ENCODE measurements at places on chromosomes 1 and 21. TPM values are rescaled to one million over a fixed set of nuclear protein-coding genes. Genes with fewer than 3 reads are reported as not detected.
A peak's percentile ranks its signal among the peaks of the same experiment; 100 is the strongest.

DNA sequence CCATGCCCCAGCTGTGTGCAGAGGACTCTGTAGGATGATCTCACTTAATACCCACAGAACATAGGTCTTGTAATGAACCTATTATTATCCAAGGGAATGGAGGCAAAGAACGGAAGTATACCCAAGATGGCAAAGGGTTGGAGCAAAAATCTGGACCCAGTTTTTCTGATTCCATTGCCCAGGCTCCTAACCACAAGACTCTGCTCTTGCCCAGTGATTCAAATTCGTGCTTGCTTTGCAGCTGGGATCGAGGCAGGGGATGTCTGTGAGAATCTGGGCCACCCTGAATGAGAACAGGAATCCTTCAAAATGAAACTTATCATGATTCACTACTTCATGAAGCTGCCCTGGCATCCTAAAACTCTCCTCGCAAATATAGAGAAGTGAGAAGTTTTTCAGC lies 97.5 kb upstream of the KCNJ6 start:
- ATAC-seq = no peak

DNA sequence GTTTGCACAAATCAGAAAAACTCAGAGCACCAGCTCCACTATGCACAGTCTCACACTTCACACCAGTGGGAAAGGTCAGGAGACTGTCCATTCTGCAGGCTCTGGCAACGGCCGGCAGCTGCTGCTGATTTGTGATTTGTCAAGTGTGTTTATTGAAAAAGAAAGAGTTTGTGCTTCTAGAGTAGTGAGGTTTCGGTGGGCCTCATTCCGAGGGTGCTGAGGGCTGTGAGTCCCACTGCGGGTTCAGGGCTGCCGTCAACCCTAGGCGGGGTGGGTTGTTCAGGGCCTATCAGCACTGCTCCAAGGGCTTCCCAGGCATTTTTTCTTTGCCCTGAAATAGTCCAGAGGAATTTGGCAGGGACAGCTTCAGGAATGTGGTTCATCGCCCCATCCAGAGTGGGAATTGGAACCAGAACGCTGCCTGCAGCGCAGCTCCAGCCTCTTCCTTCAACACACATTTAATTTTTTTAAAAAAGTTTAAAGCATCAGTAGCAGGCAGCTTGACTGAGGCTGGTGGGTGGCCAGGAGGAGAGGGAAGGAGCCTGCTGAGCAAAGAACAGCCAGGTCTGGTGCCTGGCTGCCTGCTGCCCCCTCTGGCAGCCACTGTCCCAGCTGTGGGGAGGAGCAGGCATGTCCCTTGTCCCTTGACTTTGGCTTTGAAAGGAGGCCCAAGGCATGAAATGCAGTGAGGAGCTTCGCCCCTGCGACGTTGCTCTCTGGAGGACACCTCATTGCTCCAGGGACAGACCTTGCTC lies 19.7 kb downstream of the STUM start:
- no peak for ATAC-seq

DNA sequence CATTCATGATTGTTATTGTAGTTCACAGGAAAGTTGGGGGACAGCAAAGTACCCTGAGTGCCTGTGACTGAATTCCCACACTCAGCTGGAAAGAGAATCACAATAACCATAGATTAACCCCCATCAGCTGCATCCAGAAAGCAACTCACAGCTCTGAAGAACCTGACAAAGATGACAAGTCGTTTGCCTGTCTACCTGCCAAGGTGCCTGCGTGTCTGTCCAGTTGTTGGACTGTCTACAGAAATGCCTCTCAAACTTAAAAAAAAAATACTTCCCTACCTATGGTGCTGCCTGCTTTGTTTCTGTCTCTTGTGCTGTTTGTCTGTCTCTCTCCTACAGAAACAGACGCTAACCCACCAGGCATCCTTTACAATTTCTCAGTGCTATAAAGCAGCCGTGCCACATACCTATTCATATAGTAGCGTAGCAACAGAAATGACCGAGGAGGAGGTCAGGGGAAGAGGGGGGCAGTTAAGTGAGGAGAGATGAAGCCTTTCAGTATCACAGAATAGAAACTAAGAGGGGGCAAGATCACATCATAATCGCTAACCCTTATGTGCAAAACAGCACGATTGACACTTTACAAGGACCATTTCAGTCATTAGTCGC lies 154.6 kb upstream of the HMGB4 start:
- ATAC-seq = no peak

GRCh38 chr1:53326088-53326597 lies 1.7 kb downstream of the LRP8 start:
- ATAC-seq = peak; percentile 91

- ATAC-seq = no peak
Observed at GRCh38 chr1:17573518-17574041, 34.1 kb downstream of the ARHGEF10L start.

Gene SH2D1B
- total RNA-seq = not detected
